ENCODE measurements at places on chromosomes 11 and 22.

DNA sequence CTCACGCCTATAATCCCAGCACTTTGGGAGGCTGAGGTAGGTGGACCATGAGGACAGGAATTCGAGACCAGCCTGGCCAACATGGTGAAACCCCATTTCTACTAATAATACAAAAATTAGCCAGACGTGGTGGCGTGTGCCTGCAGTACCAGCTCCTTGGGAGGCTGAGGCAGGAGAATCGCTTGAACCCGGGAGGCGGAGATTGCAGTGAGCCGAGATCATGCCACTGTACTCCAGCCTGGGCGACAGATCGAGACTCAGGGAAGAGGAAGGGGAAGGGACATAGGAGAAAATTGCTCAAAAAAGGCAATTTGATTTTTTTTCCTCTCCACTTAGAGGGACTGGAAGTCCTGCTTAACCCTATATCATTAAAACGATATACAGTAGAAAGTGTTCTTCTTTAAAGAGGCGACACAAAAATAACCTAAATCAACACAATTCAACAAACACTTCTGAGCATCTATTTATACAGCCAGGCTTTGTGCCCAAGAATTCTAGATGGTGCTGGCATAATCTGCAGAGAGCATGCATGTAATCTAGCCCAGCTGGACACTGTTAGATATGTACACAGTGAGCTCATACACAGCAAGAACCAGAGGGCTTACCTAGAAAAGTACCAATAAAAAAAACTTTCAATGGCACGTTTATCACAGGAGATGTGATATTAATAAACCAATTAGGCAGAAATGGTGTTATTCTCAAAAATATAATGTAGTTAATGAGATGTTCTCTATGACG, 20.9 kb upstream of the DENND5A start:
- no peak for DNase-seq

DNA sequence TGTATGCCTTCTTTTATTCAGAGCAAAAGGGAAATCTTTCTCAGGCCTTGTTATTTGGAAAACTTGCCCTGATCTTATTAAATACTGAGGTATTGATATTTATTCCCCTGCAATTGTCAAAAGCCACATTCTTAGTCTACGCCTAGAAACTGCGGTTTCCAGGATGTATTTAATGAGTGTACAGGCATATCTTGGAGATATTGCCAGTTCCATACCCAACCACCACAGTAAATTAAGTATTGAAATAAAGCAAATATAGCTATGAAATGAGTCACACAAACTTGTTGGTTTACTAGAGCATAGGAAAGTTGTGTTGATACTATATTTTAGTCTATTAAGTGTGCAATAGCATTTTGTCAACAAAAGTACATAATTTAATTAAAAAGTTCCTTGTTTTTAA, 152.7 kb upstream of the CCDC179 start:
- DNase-seq, result no peak

GRCh38 chr11:24588081-24588480, 91.2 kb downstream of the LUZP2 start:
- no peak for DNase-seq

DNA sequence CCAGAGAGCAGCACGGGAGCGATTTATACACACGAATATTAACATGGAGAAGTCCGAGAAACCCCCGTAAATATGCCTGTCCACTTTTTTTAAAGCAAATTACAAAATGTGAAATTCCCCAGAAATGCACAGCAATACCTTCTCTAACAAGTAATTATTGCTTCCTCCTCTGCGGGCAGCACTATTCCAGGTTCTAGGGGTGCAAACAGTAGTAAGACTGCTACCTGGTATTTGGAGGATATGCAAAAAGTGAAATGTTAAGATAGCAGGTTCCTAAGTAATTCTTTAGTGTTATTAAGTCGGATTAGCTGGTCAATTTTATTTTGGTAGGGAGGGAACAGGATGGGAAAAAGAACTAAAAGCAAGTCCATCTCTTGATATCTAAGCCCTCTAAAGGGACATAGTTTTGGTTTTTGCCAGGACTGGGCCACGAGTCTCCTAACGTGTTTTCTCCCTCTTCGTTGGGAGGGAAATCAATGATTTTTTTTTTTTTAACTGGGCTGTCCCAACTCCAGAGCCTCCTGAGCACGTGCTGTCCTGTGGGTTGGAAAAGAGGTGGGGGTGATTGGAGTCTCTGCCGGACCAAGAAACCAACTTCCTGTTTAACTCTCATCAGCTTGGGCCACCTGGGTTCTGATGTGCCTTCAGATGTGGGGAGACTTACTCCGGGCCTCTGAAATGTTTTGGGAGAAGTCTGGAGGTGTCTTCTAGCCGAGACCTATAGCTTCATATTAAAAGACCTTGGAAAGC, 1.7 kb upstream of the XBP1 start:
- no peak for DNase-seq

DNA sequence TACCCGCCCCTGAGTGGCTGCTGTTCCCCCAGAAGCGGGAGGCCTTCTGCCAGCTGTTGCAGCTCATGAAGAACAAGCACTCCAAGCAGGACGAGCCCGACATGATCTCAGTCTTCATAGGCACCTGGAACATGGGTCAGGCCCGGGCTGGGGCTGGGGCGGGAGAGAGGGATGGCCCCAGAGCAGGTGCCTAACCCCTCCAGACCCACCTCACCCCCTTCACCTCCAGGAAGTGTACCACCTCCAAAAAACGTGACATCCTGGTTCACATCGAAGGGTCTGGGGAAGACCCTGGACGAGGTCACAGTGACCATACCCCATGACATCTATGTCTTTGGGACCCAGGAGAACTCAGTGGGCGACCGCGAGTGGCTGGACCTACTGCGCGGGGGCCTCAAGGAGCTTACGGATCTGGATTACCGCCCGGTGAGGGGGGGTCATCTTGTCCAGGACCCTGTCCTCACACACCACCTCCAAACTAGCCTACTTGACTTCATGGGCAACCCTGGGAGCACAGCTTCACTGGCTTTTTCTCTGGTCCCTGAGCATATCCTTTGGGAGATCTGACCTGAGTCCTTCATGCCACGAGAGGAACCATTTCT, 6.3 kb downstream of the INPPL1 start:
- DNase-seq, result no peak

- DNase-seq, result peak; percentile 62
These were observed at the start of gene GRIA4 for GRCh38 chr11:105609832-105610781. Gene GRIA4 (plus strand): TSS chr11:105610073. CDS start chr11:105610998, 925 bp downstream.

- DNase-seq, result peak; percentile 40
These were observed 583 bp downstream of the TAF1D start for GRCh38 chr11:93740730-93741093.

DNA sequence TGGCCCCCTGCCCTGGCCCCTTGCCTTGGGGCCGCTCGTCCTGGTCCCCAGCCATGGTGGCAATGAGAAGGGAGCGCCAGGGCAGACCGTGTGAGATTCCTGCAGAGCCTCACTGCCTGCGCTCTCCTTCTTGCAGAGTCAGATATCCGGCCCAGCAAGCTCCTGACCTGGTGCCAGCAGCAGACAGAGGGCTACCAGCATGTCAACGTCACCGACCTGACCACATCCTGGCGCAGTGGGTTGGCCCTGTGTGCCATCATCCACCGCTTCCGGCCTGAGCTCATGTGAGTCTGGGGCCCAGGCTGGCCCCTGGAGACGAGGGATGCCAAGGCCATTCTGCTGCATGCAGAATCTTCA, 114.1 kb downstream of the MICAL2 start:
- DNase-seq, result no peak

- DNase-seq, result no peak
These were observed 5.4 kb downstream of the BSX start for GRCh38 chr11:122976061-122976733.

GRCh38 chr22:48088926-48089536, 1326.6 kb downstream of the TBC1D22A start:
- DNase-seq, result no peak

DNA sequence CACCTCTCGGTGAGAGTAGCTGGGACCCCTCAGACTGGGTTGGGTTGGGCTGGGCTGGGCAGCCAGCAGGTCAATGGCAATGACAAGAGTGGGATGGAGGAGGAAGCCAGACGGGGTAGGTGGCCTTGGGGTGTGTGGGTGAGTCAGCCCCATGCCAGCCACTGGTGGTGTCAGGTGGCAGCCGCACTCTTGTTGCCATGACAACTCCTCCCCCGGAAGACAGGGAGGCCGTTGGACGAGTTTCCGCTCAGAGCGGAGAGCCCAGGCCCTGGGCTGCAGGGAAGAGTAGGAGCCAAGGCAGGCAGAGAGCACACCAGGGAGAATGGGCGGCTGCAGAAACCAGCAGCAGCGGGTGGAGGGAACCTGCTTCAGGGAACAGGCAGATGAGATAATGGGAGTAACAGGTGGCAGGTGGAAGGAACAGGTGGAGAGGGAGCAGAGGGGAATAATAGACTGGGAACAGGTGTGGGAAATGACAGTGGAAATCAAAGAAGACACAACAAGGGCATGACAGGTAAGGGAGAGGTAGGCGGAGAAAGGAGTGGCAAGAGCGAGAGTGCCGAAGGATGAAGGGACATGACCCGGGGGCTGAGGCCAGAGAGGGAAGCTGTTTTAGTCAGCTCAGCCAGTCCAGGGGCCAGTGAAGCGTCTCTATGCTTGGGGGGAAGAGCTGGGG, 8.7 kb downstream of the SPTBN2 start:
- peak; percentile 66 for DNase-seq

DNA sequence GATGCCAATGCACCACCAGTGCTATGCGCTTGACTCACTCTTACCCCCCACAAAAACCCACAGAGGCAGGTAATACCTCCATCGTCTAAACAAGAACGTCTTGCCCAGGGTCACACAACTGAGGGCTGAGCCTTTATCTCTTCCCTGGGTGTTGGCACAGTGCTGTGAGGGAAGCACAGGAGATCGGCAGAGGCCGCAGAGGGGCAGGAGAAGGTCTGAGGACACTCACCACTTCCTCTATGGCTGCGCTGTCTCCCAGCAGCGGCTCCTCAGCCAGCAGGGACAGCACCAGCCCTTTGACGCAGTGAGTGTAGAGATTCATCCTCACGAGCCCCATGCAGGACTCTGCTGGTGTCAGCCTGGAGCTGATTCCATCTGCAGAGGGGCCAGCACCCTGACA, 19.9 kb downstream of the HPS4 start:
- DNase-seq, result no peak

GRCh38 chr11:32830796-32831195, 1.1 kb downstream of the PRRG4 start:
- DNase-seq, result no peak

GRCh38 chr11:12090761-12091258, 19.6 kb upstream of the MICAL2 start:
- no peak for DNase-seq

DNA sequence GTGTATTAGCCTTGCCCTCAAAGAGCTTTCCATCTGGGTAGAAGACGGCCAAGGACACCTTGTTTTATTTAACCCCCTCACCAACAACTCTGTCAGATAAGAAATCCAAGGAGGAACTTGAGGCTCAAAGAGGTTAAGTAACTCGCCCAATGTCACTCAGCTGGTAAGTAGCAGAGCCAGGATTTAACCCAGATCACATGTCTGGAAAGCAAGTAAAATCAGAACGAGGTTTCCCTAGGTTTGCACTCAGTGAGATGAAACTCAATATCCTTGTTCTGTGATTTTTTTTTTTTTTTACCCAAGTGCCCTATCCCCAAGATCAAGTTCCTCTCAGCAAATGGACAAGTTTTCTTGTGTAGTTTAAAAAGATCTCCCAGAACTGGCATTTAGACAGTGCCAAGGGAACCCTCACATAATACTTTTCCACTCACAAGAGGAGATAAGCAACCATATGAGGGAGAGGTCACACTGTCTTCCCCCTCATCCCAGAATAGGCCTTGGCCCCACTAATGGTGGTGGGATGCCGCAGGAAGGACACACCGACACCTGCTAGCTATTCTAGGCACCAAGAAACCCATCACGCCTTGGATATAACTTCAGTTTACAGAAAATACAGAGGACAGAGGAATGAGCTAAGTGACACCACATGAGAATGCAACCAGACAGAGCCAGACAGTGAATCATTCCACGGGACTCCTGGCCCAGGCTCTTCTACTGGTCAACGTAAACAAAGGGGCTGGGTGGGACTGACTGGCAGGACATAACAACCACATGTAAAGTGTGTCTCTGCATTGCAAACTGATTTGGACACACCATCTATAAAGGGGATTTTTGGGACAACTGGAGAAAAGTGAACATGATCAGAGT, 8.6 kb upstream of the ARAP1 start:
- no peak for DNase-seq

DNA sequence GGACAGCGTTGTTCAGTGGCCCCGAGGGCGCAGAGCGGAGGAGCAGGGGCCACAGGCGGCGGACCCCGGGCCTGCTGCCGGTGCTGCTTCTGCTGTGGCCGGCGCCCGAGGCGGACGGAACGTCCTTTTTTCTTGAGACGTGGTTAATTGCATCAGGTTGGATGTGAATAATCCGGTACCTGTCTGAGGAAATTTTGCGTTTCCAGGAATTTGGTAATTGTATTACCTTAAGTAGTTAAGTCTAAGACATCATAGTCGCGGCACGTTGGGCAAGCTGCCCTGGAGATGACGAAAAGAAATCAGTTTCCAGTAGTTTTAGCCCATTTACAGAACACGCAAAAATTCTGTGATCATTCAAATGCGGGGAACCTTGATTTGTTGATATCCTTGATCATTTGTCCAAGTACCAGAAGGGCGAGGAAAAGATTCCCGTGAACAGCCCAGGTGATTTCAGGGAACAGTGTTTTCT, 789 bp downstream of the SPECC1L start:
- no peak for DNase-seq

DNA sequence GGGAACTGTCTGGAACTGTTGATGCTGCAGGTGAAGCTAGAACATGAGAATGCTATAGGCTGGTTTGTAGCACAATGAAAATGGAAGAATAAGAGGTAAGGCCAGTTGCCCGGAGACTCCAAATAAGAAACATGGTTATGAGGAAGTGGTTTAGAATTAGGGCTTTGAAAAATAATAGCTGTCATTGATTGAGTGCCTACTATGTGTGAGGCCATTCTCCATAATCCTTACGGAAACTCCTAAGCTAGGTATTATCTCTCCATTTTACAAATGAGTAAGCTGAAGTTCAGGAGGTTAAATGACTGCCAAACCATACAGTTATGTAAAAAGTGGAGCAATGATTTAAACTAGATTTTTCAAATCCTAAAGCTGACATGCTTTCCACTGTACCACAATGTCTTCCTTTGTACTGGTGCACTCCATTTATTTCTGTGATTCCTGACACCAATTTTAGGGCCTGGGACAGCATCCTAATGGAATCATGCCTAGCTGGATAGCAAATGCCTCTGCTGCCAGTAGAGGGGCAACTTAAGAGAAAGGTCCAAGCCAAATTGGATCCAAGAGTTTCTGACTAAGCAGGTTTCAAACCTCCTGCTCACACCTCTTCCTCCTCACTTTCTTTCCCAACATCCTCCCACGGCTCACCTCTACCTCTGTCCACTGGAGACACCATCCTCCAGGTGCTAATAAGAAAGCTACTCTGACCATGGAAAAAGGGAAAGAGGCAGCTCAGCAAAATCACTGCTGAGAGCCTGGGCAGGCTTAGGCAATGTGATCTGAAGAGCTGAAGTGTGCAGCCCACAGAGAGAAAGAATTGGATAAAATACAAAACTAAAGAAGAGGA, 46.9 kb upstream of the PICALM start:
- DNase-seq, result no peak

- DNase-seq, result no peak
These were observed 295.3 kb upstream of the CNTN5 start for GRCh38 chr11:98725471-98725870.
